ENCODE measurements at places on chromosomes 6 and 20. TPM values are rescaled to one million over a fixed set of nuclear protein-coding genes. Genes with fewer than 3 reads are reported as not detected.

TSBP1 gene
- total RNA-seq = not detected

BMP2 gene
- total RNA-seq = 15.9 TPM

DNA sequence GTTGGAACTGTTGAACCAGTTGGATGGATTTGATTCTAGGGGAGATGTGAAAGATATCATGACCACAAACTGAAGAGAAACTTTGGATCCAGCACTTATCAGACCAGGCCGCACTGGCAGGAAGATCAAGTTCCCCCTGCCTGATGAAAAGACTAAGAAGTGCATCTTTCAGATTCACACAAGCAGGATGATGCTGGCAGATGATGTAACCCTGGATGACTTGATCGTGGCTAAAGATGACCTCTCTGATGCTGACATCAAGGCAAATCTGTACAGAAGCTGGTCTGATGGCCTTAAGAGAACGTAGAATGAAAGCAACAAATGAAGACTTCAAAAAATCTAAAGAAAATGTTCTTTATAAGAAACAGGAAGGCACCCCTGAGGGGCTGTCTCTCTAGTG, 72.8 kb upstream of the CDYL start:
- no peak for DNase-seq

GRCh38 chr6:27795697-27796494, 116.3 kb downstream of the OR2B2 start:
- DNase-seq = peak; percentile 79

- DNase-seq = no peak
These were observed 473.0 kb upstream of the SPTLC3 start for GRCh38 chr20:12535770-12536169.

GRCh38 chr6:44275271-44275748, 5.1 kb downstream of the TMEM151B start:
- no peak for DNase-seq

- no peak for DNase-seq
These were observed 65.4 kb downstream of the UTRN start for GRCh38 chr6:144350528-144350880.

DNA sequence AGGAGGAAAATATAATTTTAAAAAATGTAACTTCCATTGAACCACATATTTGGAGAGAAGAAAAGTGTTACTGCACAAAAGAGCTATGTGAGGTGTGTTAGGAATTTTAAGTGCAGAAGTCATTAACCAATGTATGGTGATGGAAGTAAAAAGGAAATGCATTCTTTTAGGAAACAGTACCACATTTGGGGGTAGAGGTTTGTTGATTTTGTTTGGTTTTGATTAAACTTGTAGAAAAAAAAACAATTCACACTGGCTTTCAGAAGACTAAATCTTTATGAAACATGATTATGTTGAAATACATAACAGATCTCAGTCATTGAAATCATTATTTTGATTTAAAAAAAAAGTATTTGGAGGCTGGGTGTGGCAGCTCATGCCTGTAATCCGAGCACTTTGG, 1287.0 kb upstream of the GJE1 start:
- no peak for DNase-seq

GRCh38 chr6:167140589-167141474, 16.9 kb downstream of the GPR31 start:
- no peak for DNase-seq

DNA sequence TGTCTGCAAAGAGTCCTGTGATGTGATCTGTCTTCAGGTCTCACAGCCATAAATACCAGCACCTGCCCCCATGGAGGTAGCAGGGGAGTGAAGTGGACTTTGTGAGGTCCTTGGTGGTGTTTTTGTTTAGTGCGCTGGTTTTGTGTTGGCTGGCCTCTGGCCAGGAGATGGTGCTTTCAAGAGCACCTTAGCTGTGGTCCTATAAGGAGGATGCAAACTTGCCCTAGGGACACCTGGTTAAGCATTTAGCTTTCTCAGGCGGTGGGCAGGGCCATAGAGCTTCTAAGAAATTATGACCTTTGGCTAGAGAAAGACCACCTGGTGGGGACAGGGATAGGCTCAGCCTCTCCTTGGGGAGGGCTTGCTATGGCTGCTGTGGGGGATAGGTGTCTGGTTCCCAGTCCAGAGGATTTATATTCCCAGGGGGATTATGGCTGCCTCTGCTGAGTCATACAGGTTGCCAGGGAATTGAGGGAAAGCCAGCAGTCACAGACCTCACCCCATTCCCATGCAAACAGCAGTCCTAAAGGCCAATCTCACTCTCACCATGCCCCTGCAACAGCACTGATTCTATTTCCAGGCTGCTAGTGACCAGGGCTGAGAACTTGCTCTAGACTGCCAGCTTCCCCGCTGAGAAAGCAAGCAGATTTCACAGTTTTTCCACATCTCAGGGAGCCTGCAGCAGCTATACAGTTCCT, 259.3 kb downstream of the TFAP2B start:
- no peak for DNase-seq

DNA sequence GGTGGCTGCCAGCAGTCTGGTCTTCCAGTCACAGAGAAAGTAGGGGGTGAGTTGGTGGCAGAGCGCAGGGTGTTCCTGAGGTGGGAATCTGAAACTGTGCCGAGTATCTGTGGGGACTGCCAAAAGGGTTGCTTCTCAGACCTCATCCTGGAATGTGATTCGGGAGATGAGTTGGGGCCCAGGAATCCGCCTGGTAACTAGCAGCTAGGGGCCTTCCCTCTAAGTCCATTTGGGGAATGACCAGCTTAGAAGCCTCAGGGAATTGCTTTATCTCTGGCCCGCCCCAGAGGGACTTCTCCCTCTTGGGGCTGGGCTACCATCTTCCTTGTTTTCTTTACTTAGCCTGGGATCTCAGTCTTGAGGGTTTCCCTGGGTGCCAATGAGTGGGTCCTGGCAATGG, 49.6 kb downstream of the MOCS1 start:
- DNase-seq = peak; percentile 93

- peak; percentile 90 for DNase-seq
These were observed 140.5 kb upstream of the ATXN1 start for GRCh38 chr6:16901782-16902181.
